ENCODE measurements at places on chromosomes 5 and 9.

GRCh38 chr9:88258601-88259000 lies 120.3 kb upstream of the SPATA31C2 start:
- no peak for DNase-seq

DNA sequence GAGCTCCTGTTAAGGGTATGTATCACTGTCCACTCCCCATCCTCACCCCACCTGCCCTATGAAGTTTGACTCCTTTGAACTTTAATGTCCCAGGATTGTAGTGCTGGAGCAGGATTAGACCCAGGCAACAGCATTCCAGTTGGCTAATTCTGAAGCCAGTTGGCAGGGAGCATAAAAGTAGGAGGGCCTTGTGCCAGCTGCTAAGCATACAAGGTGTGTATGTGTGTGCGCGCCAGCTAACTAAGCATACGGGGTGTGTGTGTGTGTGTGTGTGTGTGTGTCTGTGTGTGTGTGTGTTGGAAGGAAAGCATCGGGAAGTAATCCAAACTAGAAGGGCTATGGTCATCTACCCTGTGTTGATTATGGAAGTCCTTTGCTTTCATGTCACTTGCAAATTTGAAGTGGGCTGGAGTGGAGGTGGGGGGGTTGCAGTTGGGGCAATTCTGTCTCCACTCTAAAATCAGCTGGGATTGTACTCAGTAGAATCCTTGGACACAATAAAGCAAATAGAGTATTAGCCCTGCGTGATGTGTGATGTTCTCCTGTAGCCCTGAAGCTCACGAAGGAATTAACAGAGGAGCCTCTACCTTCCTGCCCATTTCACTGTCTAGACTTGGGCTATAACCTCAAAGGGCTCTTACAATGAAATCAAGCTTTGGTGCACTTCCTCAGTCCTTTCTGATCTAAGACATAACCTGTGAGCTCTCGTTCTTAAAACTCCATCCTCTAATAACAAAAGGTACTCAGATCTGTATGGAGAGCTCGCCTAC lies 26.9 kb downstream of the HMGCR start:
- DNase-seq = no peak

DNA sequence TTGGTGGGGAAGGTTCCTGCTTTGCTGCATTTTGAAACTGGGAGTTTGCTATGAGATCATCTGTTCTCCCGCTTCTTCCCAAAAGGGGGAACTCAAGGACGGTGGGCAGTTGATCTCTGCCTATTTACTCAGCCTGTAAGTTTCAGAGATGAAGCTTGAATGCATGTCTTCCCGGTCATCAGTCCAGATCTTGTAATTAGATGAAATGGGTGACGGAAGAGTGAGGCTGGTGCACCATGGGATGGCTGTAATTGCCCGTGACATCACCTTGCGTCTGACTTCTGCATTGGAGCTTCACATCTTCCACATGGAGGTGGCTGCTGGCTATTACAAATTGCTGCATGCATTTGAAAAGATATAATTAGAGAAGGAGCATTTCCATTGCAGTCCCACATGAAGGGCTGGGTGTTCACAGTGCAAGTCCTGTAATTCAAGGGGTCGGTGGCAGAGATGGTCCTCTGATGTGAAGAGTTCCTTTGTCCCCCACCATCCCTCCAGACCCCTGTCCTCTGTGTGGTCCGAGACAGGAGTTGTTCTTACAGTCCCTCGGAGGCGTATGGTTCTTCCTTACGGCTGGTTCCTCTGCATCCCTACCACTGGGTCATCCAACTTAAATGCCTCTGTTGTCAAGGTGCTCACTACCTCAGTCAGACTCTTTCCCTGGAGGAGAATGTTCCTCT lies 72.9 kb downstream of the ZNF618 start:
- DNase-seq = no peak

GRCh38 chr9:9950813-9951212 lies 662.0 kb downstream of the PTPRD start:
- no peak for DNase-seq

DNA sequence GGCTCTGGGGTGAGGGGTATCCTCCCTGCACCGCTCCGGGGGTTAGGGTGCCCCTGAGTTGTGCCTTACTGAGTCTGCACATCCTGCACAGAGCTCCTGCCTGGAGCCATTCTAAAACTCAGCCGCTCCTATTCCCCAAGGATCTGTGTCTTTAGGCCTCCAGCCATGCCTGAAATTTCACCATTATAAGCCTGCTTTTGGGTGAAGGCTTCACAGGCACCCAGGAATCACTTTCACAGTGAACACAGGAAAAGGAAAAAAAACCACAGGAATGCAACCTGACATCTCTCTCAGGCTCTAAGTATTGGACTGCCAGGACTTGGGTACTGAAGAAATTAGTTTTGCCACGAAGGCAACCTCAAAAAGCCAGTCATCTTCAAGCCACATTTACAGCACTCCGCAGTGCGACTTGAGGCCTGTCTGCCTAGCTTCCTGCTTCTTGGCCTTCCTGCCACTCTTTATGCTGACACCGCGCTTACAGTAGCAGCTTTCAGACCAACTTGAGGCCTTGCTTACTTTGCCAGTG lies 30.9 kb downstream of the GALNT10 start:
- peak; percentile 88 for DNase-seq

- DNase-seq = no peak
Measured at GRCh38 chr5:112634166-112634565, 103.5 kb upstream of the APC start.

DNA sequence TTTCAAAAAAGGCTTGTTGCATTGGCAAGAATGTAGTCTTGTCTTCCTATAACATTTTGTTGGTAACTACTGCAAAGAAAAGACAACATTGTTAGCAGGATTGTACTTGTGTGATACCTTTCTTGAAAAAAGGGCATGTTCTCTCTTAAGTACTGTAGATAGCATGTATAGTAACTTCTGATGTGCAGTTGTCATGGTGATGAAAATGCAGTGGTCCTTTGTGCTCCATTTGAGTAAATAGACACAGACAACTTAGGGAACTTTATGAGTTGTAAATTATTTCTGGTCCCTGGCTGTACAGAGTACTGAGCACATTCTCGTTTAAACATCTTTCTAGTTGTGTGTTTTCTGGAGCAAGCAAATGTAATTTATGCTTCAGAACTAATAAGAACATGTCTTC lies 103.3 kb downstream of the CD180 start:
- no peak for DNase-seq

DNA sequence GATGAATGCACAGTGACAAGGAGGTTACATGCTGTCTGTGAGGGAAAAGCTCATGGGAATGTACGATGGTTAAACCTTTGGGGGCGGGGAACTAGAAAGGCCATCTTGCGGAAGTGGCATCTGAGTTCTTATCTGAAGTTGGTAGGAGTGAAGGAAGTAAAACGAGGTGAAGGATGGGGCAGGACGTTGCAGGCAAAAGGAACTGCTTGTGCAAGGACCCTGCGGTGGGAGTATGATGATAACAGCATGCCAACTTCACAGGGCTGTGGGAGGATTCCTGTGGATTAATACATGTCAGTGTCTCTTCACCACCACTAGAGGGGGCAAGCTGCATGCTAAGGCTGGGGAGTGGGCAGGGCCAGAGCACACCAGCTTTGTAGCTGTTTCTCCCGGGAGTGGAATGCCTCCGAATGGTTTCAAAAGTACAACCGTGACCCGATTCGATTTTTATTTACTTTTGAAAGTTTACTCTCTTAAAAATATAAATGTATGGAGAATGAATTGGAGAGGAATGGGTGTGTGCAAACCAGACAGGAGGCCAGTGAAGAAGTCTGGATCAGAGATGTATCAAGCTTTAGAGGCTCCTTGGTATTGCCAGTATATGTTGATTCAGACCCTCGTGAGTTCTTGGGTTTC lies 62.5 kb downstream of the CYFIP2 start:
- peak; percentile 39 for DNase-seq

DNA sequence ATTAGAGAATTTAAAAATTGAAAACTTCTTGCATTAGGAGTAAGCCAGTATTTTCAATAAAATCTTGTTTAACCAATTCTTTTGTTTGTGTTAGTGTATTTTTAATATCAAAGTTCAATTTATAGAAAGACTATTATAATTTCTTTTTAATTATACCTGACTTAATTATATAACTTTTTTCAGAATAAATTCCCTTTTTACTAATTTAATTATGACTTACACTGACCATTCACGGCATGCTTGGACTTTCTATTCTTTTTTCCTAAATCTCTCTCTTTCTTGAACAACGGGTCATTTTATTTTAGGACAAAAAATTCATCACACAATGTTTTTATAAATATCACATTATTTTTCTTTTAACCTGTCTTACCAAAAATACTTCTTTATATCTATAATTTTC lies 555.3 kb upstream of the PTGER4 start:
- DNase-seq = no peak

DNA sequence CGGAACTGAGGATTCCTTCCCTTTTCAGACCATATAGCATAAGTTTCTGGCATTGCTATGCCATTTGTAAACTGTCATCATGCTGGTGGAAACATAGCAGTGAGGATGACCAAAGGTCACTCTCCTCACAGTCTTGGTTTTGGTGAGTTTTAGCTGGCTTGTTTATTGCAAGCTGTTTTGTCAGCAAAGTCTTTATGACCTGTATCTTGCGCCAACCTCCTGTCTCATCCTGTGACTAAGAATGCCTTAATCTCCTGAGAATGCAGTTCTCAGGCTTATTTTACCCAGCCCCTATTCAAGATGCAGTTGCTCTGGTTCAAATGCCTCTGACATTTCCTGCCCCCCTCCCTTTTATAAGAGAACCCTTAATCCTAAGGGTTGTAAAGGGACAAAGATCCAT lies 26.7 kb upstream of the GRIA1 start:
- DNase-seq = no peak

DNA sequence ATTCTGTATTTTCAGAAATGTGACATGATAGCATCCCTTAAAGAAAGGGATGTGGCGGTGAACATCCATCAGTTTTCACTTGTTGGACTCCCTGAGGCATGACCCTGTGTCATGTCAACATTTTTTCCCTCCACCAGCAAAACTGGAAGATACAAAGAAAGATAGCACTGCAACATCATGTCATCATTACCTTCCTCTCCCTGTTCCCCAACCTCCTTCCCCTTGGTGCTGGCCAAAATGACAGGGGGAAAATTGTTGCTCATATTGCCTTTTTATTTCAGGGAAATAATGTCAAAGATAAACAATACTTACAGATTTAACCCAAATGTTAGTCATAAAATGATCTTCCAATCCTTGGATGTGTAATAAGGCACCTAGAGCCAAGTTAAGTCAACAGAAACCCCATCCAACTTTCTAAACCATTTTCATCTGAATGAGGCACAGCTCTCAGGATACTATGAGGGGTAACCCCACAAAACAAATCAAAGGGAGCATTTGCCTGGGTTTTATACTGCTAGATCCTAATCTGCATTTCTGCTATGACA lies 644.3 kb downstream of the ACTL7B start:
- no peak for DNase-seq

DNA sequence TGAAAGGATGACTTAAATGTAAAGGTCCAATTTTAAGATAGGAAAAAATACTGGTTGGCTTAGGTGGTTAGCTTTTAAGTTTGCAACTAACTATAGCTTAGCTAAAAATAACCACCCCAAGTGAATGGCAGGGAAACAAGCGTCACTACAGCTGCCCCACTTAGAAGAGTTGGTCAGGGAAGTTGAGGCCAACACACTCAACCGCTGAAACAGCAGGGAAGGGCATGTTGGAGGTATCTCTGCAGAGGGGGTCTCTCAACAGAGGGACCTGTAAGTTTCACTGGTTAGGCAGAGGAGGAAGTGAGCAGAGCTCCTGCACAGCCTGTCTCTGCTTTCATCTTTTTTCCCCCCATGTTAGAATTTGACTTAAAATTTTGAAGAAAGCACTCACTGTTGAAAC lies 75.3 kb downstream of the LHFPL2 start:
- no peak for DNase-seq

DNA sequence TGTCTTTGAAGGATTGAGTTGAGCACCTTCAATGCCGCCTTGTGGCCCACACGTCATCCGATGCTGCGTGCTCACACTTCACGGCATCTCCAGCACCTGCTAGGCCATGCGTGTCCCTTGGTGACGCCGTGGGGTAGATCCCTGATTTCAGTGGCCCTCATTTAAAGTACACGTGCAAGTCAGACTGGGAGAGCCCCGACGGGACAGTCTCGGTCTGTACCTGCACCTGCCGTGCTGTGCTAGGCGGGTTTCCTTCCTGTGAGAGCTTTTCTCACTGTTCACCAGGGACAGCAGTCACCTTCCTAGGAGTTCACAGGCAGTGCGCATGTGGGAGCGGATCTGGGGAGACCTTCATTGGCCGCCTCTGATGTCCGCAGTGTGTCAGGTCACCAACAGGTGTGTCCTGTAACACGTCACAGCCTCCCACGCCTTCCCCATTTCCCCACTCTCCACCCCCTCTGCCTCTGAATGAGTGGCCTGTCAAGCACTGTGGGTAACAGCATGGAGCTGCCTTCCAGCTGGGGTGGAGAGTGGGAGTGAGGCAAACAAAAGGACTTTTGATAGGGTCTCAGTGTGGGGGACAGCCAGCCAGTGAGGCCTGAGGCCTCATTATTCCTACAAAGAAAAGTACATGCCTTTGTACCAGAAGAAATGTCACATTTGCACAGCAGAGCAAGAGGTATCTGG lies 236.4 kb downstream of the FANCC start:
- DNase-seq = no peak

GRCh38 chr9:15007698-15008097 lies 97.5 kb upstream of the FREM1 start:
- no peak for DNase-seq

- no peak for DNase-seq
Measured at GRCh38 chr5:138536215-138536614, 6.8 kb downstream of the ETF1 start.

DNA sequence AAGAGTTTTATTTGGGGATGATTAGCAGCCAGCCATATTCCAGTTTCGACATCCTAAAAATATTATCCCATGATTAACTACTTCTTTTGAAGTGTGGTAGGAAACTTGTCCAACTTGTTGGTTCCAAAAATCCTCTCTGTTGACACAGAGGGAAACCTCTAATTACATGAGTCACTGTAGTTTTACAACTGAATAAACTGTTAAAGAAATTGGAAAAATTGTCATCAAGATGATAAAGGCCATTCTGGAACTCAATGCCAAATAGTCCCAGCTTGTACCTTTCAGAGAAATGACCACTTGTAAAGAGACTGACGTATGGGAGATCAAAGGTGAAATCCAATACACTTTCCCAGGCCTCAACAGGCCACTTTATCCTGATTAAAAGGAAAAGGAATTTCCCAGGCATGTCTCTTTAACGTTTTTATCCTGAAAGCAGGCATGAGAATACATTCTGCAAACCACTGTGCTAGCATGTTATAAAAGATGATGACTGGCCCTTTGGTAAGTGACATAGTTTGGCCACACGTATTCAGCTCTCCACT lies 261.6 kb downstream of the GLIS3 start:
- DNase-seq = no peak

DNA sequence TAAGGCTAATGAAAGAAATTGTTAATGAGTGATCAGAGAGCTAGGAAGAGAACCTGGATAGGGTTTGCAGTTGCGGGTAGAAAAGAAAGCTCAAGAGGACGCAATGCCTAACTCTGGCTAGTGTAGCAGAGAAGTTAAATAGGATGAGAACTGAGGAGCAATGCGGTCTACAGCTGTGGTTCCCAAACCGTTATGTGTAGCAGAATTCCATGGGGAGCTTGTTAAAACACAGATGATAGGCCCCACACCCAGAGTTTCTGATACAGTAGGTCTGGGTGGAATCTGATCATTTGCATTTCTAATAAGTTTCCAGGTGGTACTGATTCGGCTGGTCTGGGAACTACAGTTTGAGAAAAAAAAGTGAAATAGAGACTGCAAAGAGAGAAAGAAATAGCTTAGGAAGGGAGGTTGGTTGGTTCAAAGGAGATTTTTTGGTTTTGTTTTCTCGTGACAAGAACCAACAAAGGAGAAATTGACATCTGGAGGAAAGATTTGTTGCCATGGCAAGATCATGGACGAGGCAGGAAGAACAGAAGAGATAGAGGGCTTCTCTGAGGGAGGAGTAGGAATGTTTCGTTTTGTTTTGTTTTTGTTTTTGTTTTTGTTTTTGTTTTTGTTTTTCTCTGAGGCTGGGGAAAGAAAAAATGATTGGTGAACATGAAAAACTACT lies 276.1 kb downstream of the ARRDC3 start:
- DNase-seq = no peak
